Bladder microvascular endothelial cell (primary cell): ENCODE measurements at places on chromosomes 3 and 15. TPM values are rescaled to one million over a fixed set of nuclear protein-coding genes. Genes with fewer than 3 reads are reported as not detected.

Gene MOBP
- total RNA-seq: under 0.01 TPM in 2 replicates

Gene TIMP4
- total RNA-seq: 0.82 and 0.97 TPM in 2 replicates

Gene NR2E3
- 0.50 TPM in 1 of 2 replicates, not detected in the other for total RNA-seq

Gene ADCY5
- 0.06 TPM in 1 of 2 replicates, not detected in the other for total RNA-seq

Gene IQGAP1
- total RNA-seq: 268 and 407 TPM in 2 replicates

Gene RPL4
- total RNA-seq: 895 and 1,990 TPM in 2 replicates

Gene ZNF619
- 4.4 and 8.1 TPM in 2 replicates for total RNA-seq

Gene BCL2A1
- 0.19 TPM in 1 of 2 replicates, not detected in the other for total RNA-seq

Gene LNP1
- total RNA-seq: 0.81 and 1.1 TPM in 2 replicates

Gene CMTM8
- 1.3 and 1.6 TPM in 2 replicates for total RNA-seq

Gene DPPA2
- total RNA-seq: not detected in 2 replicates

Gene PP2D1
- total RNA-seq: not detected in 2 replicates

Gene TRPM1
- 0.06 and 0.81 TPM in 2 replicates for total RNA-seq

Gene ECE2
- not detected in 2 replicates for total RNA-seq

Gene GOLGA6L10
- 0.65 and 1.3 TPM in 2 replicates for total RNA-seq

Gene IL20RB
- 0.16 and 1.1 TPM in 2 replicates for total RNA-seq

Gene TMEM207
- not detected in 2 replicates for total RNA-seq

Gene GABRR3
- not detected in 2 replicates for total RNA-seq

Gene GPR27
- not detected in 2 replicates for total RNA-seq

Gene CLDN11
- total RNA-seq: 200 and 216 TPM in 2 replicates

Gene CDC25A
- total RNA-seq: 10.8 and 11.6 TPM in 2 replicates

Gene ACVR2B
- total RNA-seq: 1.9 and 5.7 TPM in 2 replicates

Gene ZMAT3
- 13.1 and 54.2 TPM in 2 replicates for total RNA-seq

Gene MEIS2
- total RNA-seq: 9.7 and 23.3 TPM in 2 replicates

Gene FAM174B
- total RNA-seq: 5.3 and 46.7 TPM in 2 replicates

Gene SLC7A14
- total RNA-seq: 0.16 and 1.3 TPM in 2 replicates

Gene ADAMTS17
- 0.38 TPM in 1 of 2 replicates, not detected in the other for total RNA-seq

Gene CIB2
- 0.97 and 2.4 TPM in 2 replicates for total RNA-seq

Gene SCN11A
- under 0.01 and 0.06 TPM in 2 replicates for total RNA-seq

Gene ABHD6
- total RNA-seq: 13.3 and 16.2 TPM in 2 replicates
